ENCODE measurements at places on chromosomes 6 and 20.

GRCh38 chr6:167833396-167833763 is 6.7 kb downstream of the AFDN start:
- no peak for DNase-seq

DNA sequence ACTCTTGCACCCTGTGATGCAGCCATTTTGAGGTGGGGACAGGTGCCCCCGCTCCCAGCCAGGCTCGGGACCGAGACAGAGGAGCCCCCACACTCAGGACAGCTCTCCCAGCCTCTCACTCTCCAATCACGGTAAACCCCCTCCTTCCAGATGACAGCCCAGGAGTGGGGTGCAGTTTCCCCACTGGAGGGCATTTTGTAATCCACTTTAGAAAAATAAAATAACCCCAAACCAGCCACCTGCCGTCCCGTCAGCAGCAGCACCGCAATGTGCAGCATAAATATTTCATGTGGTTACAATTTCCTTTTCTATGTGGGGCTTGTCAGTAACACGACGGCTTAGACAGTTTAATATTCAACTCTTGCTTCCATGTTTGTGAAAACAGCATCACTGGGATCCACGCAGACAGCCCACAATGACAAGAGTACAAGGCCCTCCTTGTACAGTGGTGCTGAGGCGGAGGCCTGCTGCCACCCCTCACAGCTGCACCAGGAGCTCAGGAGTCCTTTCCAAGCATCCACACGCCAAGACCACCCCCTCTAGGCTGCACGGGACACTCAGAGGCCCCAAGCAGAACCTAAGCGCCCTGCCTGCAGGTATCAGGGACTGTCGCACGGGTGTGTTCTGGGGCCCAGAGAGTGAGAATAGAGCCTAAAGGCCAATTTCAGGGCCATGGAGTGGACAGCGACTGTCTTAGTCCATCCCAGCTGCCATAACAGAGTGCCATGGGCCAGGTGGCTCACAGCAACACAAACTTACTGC is 116.7 kb downstream of the JPH2 start:
- no peak for DNase-seq

- no peak for DNase-seq
Measured at GRCh38 chr20:24106801-24107445, 118.3 kb upstream of the GGTLC1 start.

GRCh38 chr20:48338717-48339116 is 489.1 kb downstream of the PREX1 start:
- no peak for DNase-seq

DNA sequence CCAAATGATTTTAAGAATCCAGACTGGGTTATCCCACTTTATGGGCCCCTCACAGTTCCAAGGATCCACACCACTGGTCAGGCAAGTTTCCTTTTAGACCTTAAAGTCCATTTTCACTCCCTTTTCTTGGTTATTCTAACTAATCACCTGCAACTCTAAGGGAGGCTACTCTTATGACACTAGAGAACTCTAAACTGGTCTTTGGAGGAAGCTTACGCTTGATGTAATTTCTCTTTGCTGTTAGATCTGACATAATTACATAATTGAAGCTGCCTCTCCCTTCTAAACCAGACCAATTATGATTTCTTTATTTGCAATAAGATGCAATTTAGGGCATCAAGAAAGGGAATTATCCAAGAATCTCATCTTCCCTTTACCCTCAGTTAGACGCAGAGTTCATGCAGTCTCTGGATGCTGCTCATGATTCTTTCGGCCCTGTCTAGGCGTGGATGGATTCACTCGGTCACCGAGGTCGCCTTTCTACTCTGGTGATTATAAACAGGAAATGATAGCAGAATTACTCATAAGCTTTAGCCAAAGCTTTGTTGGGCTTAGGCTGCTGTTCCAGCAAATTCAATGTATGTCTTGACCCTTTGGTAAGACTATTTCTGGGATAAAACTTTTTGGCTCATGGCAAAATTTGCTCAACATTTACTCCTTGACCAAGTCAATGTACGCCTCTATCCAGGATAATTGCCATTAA is 166.4 kb upstream of the PRND start:
- no peak for DNase-seq

- DNase-seq: no peak
Measured at GRCh38 chr20:39909447-39909846, 779.6 kb downstream of the MAFB start.

DNA sequence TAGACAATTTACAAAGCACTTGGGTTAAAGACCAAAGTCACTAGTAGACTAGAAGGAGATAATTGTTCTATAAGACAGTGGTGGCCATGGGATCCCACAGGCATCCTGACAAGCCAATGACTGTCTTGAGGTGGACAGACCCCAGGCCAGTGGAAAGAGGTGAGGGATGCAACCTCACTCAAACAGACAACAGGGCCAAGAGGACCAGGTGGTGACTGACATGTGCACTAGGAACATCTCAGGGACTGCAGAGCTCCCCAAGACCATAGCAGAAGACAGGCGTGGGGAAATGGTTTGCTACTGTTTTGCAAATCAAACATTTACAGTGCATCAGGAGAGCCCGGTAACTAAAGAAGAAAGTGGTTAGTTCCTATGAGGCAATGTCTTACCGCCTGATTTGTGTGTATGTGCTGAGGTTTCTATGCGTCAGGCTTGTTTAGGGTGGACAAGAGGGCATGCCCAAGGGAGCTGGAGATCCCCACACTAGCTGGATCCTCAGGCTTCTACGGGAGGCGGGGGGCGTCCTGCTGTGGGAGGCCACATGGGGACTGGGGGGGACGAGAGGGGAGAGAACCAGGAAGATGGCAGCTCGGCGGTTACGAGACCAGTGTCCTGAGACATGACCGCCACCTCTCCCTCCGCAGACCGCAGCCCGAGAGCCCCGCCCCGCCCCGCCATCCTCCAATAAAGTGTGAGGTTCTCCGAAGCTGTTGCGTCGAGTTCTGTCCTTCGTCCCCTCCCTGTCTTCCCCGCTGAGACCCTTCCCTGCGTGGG is 623 bp upstream of the MRPS26 start:
- peak; percentile 81 for DNase-seq

- DNase-seq: no peak
Measured at GRCh38 chr20:36579996-36580545, 6.7 kb downstream of the TGIF2 start.

GRCh38 chr6:99613409-99613704 is 6.7 kb downstream of the PRDM13 start:
- DNase-seq: no peak

DNA sequence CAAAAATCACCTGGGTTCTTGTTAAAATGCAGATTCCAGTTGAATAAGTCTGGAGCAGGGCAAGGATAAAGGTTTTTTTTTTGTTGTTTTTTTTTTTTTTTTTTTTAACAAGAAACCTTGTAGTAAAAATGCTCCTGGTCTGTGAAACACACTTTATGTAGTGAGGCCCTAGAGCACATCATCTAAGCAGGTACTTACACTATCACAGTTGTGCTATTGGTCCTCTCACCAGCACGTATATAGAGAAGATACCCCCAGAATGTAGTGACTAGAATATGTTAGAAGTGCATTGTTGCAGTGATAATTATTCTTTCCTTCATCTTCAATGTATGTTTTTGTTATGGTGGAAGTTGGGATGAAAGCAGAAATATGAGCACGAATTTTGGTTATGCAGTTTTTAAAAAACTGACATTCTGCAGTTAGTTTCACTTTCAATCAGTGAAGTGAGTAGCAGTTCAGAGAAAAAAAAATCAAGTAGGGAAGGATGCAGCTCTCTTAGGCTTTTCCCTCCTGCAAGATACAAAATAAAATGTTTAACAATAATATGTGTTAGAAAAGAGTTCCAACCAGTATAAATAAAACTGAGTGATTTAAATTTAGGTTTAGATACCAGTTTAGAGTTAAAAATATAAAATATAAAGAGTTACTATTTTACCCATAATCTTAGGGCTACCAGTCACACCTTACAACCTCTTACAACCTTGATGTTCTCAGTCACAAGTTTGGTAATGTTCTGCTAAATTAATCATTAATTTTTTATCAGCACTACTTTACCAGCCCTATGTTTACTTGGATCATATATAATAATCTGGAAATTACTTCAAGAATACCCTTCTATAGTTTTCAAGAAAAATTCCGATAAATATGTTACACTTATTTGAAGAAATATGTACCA is 9.2 kb upstream of the DEFB113 start:
- no peak for DNase-seq

DNA sequence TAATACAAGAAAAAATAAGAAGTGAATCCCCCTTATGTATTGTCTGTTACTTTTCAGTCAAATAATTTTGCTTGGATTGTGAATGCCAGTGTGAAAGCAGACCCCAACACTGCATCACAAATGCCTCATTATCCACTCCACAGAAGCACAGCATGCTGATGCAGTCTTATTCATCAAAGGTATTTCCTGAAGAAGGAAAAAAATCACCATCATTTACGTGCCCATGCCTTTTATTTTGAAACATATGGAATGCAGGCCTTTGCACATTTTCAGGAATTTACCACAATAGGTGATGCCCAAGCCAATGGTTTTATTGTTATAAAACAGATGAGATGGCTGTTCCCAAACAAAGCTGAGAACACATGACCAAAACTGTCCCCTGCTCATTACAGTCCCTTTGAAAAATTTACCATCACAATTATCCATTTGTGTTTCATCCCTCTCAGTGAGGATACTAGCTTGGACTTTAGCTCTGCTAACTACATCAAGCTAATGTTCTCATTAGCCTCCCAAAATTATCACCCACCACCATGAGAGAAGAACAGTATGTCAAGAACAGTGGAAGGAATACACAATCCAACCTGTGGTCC is 180.6 kb upstream of the HTR1E start:
- DNase-seq: no peak

DNA sequence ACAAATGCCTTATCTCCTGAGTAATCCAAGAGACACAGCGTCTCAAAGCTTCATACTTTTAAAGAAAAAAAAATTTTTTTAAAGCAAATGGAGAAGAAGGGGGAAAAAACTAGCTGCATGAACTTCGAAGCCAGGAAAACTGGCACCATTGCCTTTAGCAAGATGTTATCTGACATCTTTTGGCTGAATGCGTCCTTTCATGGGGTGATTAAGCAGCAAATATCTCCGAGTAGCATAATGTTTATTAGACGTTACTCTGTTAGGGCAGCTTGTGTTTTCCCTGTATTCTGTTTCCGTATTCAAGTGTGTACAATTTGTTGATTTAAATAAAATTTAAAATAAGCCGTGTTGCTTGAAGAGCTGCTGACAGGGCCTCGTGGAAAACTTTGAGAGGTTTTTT is 76.5 kb upstream of the TSHZ2 start:
- DNase-seq: no peak

DNA sequence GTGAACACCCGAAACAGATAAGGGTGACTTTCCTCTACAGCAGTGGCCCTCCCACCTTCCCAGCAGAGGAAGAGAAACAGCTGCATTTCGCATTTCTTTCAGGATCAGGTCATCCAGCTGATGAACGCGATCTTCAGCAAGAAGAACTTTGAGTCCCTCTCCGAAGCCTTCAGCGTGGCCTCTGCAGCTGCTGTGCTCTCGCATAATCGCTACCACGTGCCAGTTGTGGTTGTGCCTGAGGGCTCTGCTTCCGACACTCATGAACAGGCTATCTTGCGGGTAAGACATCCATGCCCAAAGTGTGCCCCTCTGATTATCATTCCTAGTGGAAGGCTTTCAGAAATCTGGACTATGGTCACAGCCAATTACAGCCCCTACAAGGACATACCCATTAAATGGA is 27.8 kb upstream of the MROH8 start:
- DNase-seq: no peak

GRCh38 chr6:127366282-127367022 is 23.0 kb upstream of the ECHDC1 start:
- DNase-seq: peak; percentile 34

DNA sequence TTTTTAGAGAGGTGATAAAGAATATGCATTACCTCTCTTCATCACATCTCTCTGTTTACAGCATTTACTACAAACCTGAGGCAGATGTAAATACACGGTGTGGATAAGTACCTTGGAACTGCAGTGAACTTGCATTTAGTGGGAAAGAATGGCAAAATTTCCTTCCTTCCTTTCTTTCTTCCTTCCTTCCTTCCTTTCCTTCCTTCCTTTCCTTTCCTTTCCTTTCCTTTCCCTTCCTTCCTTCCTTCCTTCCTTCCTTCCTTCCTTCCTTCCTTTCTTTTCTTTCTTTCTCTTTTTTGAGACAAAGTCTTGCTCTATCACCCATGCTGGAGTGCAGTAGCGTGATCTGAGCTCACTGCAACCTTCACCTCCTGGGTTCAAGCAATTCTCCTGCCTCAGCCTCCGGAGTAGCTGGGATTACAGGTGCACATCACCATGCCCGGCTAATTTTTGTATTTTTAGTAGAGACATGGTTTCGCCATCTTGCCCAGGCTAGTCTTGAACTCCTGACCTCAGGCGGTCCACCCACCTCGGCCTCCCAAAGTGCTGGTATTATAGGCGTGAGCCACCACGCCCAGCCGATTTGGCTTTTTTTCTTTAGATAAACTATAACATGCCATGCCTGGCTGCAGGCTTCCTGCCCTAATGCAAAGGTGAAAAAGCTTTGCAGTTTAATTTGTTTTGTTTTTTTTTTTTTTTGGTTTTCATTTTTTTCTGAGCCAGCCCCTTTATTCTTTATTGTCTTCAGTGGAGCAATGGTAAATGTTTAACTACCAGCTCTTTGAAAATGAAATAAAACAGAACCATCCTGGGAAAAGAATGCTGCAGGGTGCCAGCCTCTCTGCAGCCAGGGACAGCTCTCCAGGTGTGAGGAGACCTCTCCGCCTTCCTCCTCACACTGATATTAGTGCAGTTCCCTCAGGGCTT is 64.2 kb upstream of the NEDD9 start:
- no peak for DNase-seq

GRCh38 chr20:58228484-58229197 is at the start of gene ANKRD60:
Gene ANKRD60, minus strand, starts transcription at chr20:58228653. Its CDS starts 0 bp downstream, at chr20:58228653.
- DNase-seq: no peak

- no peak for DNase-seq
Measured at GRCh38 chr6:19879663-19880062, 42.5 kb downstream of the ID4 start.

Measured in GOT3 (cell line).